ENCODE measurements at places on chromosomes 5 and 9.

- no peak for DNase-seq
Measured at GRCh38 chr9:109224751-109225150, 57.7 kb upstream of the FRRS1L start.

- no peak for DNase-seq
Measured at GRCh38 chr5:74337984-74338310, 302.6 kb downstream of the ENC1 start.

DNA sequence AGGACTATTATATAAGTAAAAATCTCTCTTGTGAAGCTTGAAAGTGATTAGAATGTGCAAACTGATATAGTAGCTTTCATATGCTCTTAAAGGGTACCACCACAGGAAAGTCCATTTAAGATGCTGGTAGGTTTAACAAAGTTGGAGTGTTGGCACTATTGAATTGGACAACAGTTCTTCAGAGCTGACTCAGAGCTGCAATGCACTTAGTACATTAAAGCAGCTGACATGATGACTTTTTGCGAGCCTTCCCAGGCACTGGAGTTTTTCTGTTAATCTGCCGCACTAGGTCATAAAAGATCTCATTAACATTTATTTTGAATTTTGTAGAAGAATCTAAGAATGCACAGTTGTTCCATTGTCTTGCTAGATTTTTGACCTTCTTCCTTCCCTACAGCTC is 243.8 kb downstream of the ADAMTSL1 start:
- no peak for DNase-seq

GRCh38 chr9:113781896-113782295 is 94.2 kb upstream of the ZNF618 start:
- DNase-seq, result no peak

DNA sequence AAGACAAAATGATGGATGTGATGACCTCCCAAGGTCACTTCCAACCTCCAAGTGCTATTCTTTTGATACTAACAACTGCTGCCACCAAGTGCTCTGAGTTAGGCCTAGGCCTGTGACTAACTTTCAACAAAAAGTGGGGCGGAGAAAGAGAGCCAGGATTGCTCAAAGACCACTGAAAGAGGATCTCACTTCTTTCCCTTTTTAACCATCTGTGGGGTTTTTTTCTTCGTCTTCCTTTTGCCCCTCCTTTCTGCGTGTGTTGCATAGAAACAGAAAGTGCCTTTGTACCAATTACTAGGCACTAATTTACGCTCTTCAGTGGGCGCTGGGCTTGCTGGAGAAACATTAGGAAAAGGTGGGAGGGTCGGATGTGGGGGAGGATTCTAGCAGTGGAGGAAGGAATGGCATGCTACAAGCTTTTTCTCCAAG is 8.0 kb downstream of the KLF9 start:
- DNase-seq, result no peak

GRCh38 chr9:128393970-128394369 is 22.8 kb downstream of the URM1 start:
- DNase-seq, result no peak

GRCh38 chr9:123660691-123661466 is 269.0 kb downstream of the DENND1A start:
- DNase-seq, result no peak

DNA sequence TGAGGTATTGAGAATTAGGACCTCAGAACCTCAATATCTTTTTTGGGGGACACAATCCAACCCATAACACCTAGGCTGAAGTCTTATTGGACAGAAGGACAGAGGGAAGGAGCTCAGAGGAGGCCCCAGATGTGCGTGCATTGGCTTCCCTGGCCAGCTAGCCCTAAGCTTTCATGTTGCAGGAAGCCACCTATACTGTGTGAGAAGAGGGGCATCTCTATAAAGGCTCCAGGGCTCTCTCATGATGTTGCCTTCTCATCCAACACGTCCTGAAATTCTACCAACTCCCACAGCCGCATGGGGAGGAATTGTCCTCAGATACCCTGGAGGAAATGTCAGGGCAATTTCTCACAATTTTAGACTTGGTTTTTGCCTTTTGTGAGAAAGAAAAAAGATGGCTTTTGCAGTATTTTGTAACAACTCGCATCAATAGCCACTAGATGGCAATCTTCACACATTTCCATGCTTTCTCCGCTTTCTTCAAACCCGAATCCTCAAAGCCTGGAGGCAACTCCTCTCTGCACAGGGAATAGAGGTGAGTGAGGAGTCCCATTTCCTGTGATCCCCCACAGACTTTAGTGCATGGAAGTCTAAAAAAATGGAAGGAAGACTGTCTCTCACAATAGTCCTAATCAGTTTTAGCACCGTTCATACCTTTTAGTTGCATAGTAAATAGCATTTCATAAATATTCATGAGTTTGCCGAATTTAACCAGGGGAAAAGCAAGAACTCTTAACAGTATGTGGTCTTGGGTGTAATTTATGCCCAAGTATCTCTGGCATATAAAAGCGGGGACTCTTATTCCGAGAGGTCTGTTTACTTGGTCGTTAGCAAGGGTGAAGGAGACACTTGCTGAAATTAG is 7.4 kb upstream of the PPP3R2 start:
- DNase-seq, result peak; percentile 50
